ENCODE measurements at places on chromosomes 5 and 9.

DNA sequence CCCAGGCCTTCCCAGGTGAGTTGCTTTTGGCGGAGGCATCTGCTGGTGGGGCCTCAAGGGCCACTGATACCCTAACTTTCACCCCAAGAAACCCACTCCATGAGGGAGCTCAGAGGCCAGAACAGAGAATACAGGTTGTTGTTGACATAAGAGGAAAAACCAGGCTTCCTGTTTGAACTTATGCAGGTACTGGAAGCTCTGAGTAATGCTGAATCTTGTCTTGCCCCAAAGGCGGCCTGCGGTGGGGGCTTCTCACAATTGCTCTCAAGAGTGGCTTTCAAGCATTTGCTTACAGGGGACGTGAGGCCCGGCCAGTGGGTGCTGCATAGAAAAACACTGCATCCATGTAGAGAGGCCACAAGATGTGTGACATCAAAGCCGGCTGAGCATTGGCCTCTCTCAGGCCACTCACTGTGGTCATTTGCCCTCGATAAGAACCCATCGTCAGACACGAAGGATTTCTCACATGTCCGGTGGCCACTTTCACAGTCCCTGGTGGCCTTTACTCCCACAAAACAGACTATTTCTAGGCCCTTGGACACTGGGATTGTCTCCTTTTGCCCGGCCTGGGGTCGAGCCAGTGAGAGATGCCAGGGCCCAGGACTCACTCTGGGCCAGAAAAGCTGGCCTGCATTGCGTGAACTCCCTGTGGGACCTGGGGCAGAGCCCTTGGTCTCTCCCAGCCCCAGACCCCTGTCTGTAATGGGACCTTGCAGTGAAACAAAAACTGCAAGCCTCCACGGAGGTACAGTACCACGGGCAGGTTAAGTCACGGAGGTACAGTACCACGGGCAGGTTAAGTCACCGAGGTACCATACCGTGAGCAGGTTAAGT, 34.5 kb upstream of the TCF7 start:
- no peak for DNase-seq

DNA sequence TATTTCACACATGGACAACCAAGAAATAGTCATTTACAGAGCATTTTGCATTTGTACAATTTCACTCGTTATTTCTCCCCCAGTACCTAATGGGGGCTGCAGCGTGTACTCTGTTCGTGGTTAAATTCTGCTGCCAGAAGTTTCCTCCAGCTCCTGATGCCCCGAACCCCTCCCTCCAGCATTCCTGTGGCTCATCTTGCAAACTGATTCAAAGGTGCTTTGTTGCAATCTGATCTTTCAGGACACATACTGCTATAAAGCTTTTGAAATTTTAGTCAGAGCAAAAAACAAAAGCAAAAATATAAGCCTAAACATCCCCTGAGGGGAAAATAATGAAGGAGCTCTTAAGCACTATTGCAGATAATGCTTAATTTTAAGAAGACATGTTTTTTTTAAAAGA, 27.7 kb downstream of the UBLCP1 start:
- no peak for DNase-seq

GRCh38 chr9:104774831-104775573, 11.1 kb downstream of the NIPSNAP3B start:
- no peak for DNase-seq

DNA sequence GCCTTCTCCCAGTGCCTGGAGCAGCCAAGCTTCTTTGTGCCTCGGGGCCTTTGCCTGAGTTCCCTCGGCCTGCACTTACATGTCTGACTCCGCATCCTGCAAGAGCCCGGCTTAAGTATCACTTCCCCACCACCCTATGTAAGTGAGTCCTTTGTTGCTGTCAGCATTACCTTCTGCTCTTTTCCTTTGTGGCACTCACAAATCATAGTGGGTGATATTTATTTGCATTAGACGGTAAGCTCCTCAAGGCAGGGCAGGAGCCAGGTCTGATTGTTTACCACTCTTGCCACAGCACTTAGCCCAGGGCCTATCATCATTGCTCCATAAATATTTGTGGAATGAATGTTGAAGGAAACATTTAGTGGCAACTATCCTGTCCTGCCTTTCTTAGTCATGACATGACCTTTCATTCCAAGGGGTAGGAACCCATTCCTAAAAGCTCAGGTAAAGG, 4.8 kb downstream of the GM2A start:
- DNase-seq: no peak

DNA sequence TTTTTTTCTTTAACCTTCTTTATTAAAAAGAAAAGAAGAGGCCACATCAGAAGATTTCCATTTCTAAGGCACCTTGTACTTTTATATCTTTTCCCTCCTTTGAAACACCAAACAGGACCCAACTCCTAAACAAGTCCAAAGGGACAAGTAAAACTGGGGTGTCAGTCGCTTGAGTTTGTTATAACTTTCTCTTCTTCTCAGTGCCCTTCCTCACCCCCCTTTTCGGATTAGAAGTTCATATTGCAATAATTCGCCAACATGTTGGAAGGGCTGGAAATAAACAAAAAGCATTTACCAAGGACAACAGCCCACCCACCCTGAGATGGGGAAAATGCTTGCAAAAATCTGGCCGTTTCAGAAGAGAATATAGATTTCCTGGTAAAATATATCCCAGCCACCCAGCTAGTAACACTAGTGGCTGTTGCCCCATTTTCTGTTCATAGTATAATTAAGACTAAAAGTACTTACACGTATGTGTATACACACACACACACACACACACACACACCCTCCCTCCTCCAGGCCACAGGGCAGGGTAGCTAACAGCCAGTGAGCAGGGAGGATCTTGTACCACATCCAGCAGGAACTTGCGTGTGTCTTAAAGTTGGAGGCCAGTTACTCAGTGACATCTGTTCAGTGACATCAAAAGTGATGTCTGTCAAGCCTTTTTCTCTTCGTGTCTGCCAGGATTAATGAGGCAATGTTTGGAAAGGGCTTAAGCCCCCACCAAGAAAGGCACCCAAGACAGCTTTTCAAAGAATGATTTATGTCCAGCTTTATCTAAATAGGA, 149.1 kb upstream of the KLF4 start:
- no peak for DNase-seq

- no peak for DNase-seq
Observed at GRCh38 chr5:16493261-16493660, 27.7 kb upstream of the ZNF622 start.

DNA sequence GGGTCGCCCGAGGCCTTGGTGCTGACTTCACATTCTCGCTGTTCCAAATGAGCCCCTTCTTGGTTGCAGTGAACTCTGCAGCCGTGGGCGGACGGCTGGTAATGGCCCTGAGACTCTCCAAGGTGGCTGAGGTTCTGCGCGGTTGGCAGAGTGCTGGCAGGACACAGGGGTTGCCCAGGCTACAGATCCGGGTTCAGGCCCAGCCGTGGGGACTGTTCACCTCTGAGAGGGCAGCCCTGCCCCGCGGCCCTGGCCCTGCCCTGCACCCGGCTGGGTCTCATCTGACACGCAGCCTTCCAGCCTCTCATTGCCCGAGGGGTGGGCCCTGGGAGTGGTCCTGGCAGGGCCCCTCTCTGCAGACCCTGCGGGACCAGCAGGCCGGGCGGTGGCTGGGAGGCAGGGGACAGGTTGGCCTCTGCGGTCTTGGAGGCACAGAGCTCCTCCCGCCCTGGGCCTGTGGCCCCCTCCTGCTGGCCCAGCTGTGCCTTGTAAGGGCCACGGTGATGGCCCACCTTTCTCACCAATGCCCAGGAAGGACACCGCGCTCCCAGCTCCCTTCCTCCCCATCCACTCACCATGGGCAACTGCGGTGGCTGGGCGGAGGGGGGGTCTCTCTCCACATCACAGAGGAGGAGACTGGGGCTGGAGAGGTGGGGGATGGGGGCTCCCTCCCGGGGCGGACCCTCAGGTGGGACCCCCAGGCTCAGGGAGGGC, 51.6 kb downstream of the AHRR start:
- no peak for DNase-seq

Data from hippocampal formation (tissue), 2 donors.